ENCODE measurements at places on chromosomes 5 and 9. TPM values are rescaled to one million over a fixed set of nuclear protein-coding genes. Genes with fewer than 3 reads are reported as not detected.

DNA sequence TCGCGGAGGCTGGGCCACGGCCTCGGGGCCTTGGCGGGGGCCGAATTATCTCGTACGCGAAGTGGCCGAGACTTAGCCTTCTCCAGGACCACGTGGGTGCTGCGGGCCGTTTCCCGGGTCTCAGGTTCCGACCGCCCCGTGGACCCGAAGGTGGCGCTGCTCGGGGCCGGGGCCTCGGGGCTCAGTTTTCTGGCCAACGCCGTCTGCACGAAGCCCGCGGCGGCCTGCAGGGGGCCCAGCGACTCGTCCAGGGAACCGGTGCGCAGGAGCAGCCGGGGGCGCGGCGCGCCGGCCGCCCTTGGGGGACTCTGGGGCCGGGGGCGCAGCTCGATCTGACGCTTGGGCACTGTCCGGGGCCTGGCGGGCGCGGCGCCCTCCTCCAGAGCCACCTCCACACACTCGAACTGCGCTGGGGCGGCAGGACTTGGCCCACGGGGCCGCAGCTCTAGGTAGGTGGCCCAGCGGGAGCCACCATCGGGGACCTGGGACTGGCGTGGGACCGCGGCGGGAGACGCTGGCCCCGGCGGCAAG lies 716 bp downstream of the PROB1 start:
- DNase-seq, result peak; percentile 75

DNA sequence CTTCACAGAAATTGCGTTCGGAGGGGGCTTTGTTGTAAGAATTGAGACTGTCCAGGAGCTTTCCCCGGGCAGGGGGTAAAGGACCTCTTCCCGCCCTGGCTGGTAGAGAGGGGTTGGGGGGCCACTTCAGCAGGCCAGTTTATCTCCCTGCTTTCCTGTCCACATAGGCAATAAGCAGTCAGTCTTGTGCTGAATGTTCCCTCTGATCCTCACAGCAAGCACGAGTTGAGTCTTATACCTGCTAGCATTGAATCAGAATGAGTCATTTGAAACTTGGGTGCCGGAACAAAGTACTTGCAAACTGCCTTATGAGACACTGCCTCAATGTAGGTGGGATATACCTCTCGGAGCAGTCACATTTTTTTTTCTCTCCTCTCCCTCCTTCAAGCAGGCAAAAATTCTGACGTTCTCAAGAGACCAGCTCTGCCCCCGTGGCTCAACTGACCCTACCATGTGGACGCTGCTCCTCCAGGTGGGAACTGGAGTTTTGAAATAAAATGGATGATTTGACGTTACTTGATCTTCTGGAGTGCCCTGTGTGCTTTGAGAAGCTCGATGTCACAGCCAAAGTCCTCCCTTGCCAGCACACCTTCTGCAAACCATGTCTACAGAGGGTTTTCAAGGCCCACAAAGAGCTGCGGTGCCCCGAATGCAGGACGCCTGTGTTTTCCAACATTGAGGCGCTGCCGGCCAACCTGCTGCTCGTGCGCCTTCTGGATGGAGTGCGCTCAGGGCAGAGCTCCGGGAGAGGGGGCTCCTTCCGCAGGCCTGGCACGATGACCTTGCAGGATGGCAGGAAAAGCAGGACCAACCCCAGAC lies 1.3 kb downstream of the SH3RF2 start:
- peak; percentile 29 for DNase-seq

The CBY3 gene
- total RNA-seq, result not detected

DNA sequence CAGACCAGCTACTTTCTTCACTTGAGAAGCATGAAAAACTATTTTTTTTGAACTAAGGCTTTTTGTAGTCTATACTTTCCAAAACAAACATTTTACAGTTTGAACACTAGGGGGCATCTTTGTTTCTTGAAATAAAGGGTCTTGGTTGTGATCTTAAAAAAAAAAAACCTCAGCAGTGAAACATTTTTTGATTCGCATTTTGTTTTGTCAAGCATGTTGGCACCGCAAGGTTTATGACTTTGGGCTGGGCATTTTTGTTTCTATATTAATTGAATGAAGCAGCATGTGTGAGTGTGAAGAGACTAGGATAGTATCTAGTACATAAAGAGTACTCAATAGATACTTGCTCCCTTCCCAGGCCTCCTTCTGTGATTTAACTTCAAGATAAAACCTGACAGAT lies 31.6 kb upstream of the ACOT12 start:
- DNase-seq, result no peak

DNA sequence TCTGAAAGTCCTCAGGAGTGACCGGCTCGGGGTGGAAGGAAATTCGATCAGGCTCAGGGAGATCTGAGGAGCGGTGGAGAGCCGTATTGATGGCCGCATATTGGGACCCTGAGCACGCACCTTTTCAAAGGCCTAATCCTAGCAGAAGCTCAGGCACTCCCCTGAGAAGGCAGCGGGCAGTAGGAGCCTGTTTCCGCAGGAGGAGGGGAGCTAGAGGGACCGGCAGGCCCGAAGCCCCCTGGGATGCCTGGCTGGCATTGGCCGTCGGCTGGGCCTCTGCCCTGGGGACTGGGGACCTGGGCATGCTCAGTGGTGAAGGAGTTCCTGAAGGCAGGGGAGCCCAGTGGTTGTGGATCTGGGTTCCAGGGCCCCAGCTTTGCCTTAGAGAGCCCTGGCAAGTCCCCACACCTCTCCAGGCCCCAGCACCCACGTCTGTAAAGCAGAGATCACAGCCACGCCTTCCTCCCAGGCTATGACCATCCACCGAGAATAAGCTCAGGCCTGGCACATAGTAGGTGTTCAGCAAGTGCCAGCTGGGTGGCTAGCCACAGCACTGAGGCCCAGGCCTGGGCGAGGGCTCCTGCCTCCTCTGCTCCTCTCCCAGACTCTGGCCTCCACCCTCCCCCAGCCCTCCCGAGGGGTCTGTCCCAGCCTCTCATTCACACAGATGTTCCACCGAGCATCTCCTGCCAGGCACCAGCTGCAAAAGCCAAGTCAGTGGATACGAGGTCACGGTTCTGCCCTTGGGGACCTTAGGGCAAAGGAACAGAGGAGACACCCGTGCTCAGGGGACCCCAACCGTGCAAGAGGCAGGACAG lies 17.2 kb upstream of the QRFP start:
- no peak for DNase-seq

The CDH18 gene
- total RNA-seq, result not detected

The CDH9 gene
- total RNA-seq, result not detected

- no peak for DNase-seq
Observed at GRCh38 chr5:79800979-79801827, 111.6 kb downstream of the CMYA5 start.

The PCA3 gene
- total RNA-seq, result not detected

- DNase-seq, result no peak
Observed at GRCh38 chr5:76175821-76176403, 92.7 kb downstream of the SV2C start.

- DNase-seq, result no peak
Observed at GRCh38 chr5:120600639-120601038, 136.5 kb downstream of the PRR16 start.

- no peak for DNase-seq
Observed at GRCh38 chr5:103532086-103532734, 30.4 kb downstream of the NUDT12 start.

- DNase-seq, result peak; percentile 19
Observed at GRCh38 chr5:123549256-123549904, 37.4 kb downstream of the CSNK1G3 start.

DNA sequence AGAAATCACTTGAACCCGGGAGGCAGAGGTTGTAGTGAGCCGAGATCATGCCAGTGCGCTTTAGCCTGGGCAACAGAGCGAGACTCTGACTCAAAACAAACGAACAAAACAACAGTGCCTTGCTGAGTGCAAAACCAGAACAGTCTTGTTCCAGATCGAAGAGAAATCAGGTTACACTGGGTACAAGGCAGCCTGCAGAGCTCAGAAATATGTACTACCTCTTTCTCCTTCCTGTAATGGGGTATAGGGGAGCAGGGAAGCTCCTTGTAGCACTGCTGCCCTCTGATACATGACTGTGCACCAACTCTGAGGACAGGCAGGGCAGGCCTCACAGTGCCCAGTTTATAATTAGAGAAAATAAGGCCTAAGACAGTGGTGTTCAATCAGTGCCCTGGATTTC lies 24.7 kb downstream of the TBC1D2 start:
- no peak for DNase-seq

GRCh38 chr5:2883771-2884170 lies 132.3 kb upstream of the IRX2 start:
- no peak for DNase-seq

GRCh38 chr5:7363067-7363677 lies 32.8 kb upstream of the ADCY2 start:
- no peak for DNase-seq

GRCh38 chr9:137506274-137506673 lies 43.9 kb downstream of the PNPLA7 start:
- no peak for DNase-seq

GRCh38 chr5:95881833-95882232 lies 59.3 kb upstream of the GLRX start:
- DNase-seq, result no peak

The ADGRD2 gene
- not detected for total RNA-seq

DNA sequence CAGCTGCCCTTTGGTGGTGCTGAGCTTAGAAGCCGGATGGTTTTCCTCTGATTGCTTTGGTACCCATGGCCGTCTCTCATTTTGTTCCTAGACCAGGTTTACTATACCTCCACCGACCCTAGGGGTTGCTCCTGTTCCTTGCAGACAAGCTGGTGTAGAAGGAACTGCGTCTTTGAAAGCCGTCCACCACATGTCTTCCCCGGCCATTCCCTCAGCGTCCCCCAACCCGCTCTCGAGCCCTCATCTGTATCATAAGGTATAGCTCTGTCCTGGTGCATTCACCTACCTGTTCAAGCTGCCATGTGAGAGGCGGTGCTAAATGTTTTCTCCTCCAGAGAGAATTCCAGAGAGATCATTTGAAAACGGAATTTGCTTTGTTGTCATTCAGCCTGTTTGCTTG lies 39.5 kb downstream of the TENT4A start:
- peak; percentile 9 for DNase-seq

GRCh38 chr9:14273696-14274121 lies 40.2 kb downstream of the NFIB start:
- no peak for DNase-seq

The FAM169A gene
- total RNA-seq, result 7.8 TPM

GRCh38 chr5:34928267-34928666 lies 1.1 kb upstream of the DNAJC21 start:
- DNase-seq, result no peak

The KCTD16 gene
- 0.23 TPM for total RNA-seq

The CXCL14 gene
- not detected for total RNA-seq

The FLT4 gene
- 0.98 TPM for total RNA-seq

- no peak for DNase-seq
Observed at GRCh38 chr9:20683351-20684034, 566 bp upstream of the FOCAD start.

DNA sequence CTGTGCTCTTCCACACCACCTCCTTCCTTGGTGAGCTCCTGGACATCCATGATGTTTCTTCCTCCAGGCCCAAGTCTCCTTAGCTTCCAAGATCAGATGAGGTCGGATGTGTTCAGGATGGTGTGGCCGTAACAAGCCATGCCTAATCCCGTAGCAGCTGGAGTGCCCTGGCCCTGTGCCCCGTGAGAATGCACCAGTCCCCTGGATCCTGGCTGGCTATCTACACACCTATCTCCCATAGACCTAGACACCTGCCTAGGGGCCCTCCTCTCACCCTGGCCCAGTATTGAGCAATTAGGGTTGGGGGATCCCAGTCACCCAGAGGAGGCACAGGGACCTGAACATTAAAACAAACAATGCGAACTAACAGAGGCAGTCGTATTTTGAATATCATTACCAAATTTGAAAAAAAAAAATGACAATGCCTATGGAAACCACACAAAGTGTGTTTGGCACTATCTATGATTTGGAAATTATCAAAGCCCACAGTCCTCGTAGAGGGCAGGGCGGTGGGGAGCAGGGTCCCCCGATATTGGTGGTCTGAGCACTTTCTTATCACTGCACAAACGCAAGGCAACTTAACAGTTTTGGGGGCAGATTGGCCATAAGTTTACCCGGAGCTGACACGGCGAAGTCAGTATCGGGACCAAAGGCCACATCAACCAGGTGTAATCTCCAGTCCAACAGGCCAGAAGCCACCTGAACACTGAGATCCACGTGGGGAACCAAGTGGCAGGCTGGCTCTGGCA lies 13.2 kb downstream of the ENG start:
- DNase-seq, result no peak

DNA sequence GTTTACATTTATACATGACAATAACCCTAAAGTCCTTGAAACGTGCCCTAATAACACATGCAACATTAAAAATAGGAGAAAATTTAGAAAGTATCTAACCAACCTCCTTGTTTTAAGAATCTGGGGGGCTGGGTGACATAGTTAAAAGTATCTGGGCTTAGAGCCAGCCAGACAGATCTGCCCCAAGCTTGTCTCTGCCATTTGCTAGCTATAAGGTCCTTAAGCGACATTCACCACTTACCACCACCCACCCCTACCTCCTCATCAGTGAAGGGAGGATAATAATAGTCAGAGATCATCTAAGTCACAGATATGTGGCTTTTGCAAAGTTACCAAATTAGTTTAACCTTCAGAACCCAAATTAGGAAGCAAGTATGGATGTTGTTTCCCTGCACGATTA lies 33.8 kb upstream of the CAST start:
- no peak for DNase-seq

The GLIPR2 gene
- total RNA-seq, result 4.0 TPM

The INSL6 gene
- not detected for total RNA-seq

GRCh38 chr5:93226202-93226735 lies 354.8 kb downstream of the NR2F1-AS1 start:
- no peak for DNase-seq

All from activated naive CD4-positive, alpha-beta T cell treated with anti-CD3 and anti-CD28 coated beads, Interleukin-2, amount 50 U/mL, for 72 hours (primary cell).